ENCODE measurements at places on chromosomes 5 and 9.
A peak's percentile ranks its signal among the peaks of the same experiment; 100 is the strongest.

GRCh38 chr5:33341351-33341750, 99.4 kb upstream of the TARS1 start:
- DNase-seq: no peak

DNA sequence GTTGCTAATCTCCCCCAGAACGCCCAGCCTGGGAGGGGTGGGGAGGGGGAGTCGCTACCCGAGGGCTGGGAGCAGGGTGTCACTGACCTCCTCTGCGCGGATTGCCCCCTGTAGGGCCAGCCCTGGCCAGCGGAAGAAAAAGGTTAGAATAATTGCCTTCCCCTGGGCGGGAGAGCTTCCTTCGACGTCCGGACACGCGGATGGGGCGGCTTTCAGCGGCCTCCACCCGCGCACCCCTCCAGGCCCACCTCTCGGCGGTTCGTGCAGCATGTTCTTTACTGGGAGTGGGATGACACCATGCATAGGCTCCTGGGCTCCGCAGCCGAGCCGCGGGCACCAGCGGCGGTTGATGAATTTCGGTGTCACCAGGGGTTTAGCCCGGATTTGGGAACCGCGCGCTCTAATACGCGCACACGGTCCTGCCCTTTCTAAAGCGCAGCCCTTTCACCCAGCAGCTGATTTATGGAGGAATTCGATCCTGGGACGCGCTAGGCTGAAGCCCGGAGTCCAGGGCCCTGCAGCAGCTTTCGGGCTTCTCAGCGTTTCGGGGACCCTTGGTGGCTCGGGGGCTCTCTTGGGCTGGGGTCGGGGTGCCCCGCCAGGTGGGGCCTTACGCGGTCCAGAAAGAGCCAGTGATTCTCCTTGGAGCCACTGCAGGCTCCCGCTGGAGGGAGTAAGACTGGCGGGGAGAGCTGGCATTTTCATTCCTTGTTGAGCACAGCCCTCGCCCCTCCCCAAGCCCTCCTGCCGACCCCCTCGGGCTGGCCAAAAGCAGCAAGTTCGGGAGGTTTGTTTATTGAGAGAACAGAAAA, 10.1 kb downstream of the LMX1B start:
- DNase-seq: no peak

DNA sequence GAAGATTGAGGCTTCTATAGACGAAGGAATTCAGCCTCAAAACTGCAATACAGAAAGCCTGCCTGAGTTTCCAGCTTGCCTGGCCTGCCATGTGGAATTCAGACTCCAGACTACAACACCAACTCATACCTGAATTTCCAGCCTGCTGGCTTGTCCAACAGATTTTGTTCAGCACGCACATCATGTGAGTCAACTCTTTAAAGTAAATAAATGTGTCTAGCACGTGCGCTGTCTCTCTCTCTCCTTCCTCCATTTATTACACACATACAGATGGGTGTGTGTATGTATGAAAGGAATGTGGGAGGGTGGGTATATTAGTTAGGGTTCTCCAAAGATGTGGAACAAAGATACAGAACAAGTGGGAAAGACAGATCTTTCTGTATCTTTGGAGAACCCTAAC, 82.4 kb upstream of the TAS2R1 start:
- no peak for DNase-seq

GRCh38 chr9:131693651-131694597, 46.0 kb downstream of the RAPGEF1 start:
- no peak for DNase-seq

DNA sequence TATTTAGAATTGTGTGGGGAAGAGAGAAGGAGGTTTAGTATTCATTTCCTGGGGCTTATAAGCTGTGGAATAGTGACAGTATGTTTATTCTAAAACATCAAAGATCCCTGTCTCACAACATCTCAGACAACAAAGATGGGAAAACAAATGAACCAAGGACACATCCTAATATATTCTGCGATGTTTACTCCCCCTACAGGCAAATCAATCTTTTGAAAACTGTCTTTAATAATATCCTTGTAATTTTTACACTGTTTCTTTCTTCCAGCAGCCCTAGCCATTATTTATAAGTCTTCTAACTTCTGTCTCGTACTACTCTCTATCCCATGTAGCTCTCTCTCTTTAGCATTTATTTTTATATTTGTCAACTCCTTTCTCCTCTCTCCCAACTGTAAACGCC, 33.5 kb upstream of the TMEM252 start:
- DNase-seq: no peak

DNA sequence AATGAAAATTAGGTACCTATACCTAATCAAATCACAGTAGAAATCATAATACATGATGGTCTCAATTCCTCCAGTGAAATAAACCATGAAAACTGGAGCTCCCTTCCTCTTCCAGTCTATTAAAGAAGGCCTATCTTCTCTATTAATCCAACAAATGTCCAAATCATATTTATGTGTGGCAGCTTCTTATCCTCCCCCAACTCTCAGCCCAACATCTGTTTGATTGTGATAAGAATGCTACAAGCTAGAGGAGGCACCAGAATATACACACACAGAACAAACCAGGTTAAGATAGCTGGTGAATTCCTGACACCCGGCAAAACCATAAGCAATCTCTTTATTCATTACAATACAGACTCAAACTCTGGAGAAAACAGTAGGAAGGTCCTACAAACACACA, 110.8 kb downstream of the FBXL17 start:
- no peak for DNase-seq

DNA sequence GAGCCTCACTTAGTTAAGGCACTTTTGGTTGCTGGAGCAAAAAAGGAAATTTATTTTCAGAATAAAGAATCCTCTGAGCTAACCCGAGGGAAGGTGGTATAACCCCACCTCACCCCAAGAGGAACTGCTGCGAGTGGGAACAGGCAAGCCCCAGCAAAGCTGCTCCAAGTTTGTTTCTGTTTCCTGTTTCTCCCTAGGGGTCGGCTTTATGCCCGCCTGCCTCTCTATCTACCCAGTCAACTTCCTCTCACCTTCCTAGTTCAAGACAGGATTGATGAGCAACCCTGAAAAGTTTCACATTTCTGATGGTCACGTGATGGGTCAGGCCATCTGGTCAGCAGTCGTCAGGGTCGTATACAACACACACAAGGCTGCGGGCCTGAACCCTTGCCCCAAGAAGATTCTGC, 31.1 kb downstream of the TRIO start:
- no peak for DNase-seq

GRCh38 chr5:52802272-52802973, 14.7 kb downstream of the ITGA1 start:
- no peak for DNase-seq

DNA sequence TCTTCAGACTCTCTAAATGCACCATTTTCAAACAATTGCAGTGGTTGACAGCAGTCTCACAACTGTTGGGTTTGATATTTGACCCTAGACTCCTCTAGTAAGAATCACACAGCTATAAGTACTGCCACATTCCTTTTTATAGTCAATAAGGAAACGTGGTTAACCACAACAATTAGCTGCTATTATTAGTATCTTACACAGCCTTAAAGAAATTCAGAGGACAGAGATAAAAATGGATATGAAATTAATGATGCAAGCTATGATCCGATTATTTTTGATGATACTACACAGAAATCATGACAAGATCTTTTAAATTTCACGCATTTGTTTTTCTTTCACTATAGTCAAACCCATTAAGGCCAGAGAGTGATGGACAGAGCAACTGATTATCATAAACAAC, 288.6 kb upstream of the C9orf72 start:
- DNase-seq: no peak

DNA sequence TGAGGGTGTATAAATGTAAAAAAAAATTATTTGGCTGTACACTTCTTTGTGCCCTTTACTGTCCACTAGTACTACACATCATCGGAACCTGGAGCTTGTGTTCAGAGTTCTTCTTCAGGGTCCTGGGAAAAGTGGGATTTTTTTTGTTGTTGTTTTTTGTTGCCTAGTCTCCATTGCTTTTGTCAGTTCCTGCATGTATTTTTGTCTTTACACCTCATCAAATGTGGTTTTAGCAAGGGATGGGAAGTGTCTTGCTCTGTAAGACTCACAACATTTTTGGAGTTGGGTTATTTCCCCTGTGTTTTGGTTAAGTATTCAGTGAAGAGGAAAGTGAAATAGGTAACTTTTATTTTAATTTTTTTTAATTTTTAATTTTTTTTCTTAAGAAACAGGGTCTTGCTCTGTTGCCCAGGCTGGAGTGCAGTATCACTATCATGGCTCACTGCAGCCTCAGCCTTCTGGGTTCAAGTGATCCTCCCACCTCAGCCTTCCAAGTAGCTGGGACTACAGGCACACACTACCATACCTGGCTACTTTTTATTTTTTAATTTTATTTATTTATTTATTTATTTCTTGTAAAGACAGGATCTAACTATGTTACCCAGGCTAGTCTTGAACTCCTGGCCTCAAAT, 40.7 kb downstream of the GARNL3 start:
- no peak for DNase-seq

DNA sequence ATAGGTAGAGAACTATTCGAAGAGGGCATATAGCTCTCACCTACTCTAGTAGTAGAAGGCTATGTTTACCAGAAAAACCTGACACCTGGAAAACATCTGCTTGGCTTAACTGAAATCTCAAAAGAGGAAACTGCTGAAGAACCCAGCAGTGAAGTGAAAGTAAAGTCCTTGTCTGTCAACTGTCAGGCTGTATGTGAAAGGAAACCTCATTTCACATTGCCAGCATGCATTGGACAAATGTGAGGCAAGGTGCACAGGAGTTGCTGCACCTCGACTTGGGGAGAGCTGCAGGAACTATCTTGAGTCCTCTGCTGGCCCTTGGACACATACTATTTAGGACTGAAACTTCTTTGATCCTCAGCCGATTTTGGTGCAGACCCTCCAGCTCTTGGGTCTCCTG, 53.3 kb downstream of the NREP start:
- DNase-seq: no peak

GRCh38 chr5:56481428-56482357, 248.6 kb upstream of the ANKRD55 start:
- DNase-seq: no peak

GRCh38 chr9:94056442-94056974, 27.8 kb upstream of the PTPDC1 start:
- DNase-seq: no peak

DNA sequence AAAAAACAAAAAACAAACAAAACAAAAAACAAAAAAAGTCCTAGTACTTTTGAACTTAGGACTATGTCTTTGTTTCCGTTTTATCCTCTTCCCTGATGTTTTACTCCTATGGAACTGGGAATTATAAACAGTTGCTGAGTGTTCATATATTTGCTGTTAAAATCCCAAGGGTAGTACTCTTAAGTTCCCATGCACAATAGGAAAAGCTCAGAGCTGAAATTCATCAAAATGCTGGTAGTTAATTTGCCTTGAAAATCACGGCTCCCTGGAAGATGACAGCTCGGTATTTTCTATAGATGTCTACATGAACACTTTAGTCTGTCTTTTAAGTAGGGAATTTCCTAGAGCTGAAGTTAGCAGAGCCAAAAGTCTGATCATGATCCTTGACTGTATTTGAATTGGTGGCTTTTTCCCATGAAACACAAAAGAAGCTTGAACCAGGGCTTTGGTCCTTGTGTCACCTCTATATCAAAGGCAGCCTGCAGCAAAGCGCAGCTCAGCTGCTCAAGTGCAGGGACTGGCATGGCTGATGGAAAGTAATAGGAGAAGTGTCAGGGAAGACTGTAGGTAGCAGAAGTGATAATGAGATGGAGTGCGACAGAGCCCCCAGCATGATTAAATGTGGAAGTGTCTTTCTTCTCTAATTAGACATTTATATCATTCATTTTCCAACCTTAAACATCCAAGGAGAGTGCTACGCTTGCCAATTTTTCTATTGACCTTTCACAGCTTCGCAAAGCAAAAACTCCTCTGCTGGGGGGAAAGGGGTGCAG, 310.9 kb downstream of the TRIM36 start:
- no peak for DNase-seq

- no peak for DNase-seq
Observed at GRCh38 chr9:37547328-37547878, 28.8 kb downstream of the FBXO10 start.

DNA sequence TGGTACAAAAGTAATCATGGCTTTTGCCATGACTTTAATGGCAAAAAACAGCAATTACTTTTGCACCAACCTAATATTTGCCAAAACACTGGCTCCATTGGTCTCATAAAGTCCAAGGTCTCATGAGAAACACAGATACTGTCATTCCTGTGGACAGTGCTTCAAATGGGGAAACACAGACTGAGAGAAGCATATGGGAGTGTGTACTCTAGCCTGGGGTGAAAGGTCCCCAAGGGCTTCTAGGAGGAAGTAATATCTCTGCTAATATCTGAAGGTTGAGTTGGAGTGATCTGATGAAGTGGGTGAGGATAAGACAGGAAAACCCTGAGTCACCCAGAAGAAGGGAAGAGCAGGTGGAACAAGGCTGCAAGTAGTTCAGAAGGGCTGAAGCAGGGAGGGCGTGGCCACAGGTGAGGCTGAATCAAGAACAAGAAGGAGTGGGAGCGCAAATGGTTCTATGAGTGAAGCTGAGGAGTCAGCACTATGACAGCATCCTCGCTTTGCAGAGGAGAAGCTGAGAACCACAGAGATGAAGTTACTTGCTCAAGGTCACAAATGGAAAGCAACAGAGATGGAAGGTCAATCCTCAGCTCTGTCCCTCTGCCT, 164.1 kb downstream of the ASTN2 start:
- no peak for DNase-seq

DNA sequence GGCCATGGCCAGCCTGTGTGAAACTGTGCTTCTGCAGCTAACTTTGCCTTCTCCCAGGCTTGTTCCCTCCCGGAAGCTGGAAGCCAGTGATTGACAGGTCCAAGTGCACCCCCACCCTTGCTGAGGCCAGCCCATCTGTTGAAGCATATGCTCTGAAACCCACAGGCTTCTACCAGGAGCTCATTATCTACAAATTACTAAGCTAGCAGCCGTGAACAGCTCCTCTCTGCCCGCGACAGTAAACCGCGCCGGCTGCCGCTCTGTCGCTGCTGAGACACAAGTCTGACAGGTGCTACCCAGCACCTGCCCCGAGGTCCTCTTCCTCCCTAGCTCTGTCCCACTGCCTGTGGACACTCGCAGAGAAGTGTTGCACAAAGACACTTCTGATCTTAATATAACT, 490.9 kb downstream of the GADD45G start:
- DNase-seq: no peak

GRCh38 chr5:128121651-128122050, 38.1 kb downstream of the SLC12A2 start:
- DNase-seq: no peak

GRCh38 chr9:133506653-133507038, 18.1 kb downstream of the MYMK start:
- DNase-seq: no peak

GRCh38 chr9:35649431-35650340, 1.0 kb downstream of the SIT1 start:
- peak; percentile 38 for DNase-seq

- DNase-seq: no peak
Observed at GRCh38 chr9:99030092-99030511, 74.8 kb upstream of the TGFBR1 start.

GRCh38 chr5:114544561-114544960, 182.7 kb downstream of the KCNN2 start:
- DNase-seq: no peak

GRCh38 chr5:22896152-22896551, 43.0 kb upstream of the CDH12 start:
- DNase-seq: no peak

GRCh38 chr5:175305251-175305650, 138.7 kb downstream of the DRD1 start:
- no peak for DNase-seq

- DNase-seq: no peak
Observed at GRCh38 chr5:168104811-168105481, 186.5 kb upstream of the WWC1 start.

- DNase-seq: no peak
Observed at GRCh38 chr5:136087961-136088871, 44.4 kb upstream of the SMAD5 start.

GRCh38 chr5:177412603-177413233, 3.4 kb upstream of the F12 start:
- DNase-seq: no peak

All from effector CD4-positive, alpha-beta T cell (primary cell).